ENCODE measurements at places on chromosomes 3 and 15. TPM values are rescaled to one million over a fixed set of nuclear protein-coding genes. Genes with fewer than 3 reads are reported as not detected.

Gene SPATA16
- not detected for total RNA-seq

Gene ECE2
- not detected for total RNA-seq

Gene SLC15A2
- 2.0 TPM for total RNA-seq

Gene MUSTN1
- total RNA-seq = 78.5 TPM

Gene COL8A1
- 105 TPM for total RNA-seq

Gene STAB1
- 498 TPM for total RNA-seq

Gene ELL3
- 2.2 TPM for total RNA-seq

Gene CPB1
- total RNA-seq = 3.6 TPM

Gene POLG
- total RNA-seq = 47.9 TPM

Gene HIGD2B
- total RNA-seq = not detected

Gene CASR
- total RNA-seq = not detected

Gene ELP6
- total RNA-seq = 15.1 TPM

Gene RBPMS2
- 5.3 TPM for total RNA-seq

Gene HCN4
- total RNA-seq = not detected

Gene PLXNA1
- 38.5 TPM for total RNA-seq

Gene ACOX2
- total RNA-seq = 20.6 TPM

Gene ITIH1
- total RNA-seq = 1.3 TPM

Gene CCR8
- not detected for total RNA-seq

Gene SLC12A1
- total RNA-seq = not detected

Gene CORO2B
- total RNA-seq = 11.7 TPM

Gene BMF
- total RNA-seq = 5.0 TPM

Gene FMN1
- total RNA-seq = 20.2 TPM

Gene THAP10
- 2.1 TPM for total RNA-seq

Gene SLC6A1
- 1.2 TPM for total RNA-seq

Gene CCR3
- total RNA-seq = not detected

Gene DRD3
- total RNA-seq = not detected

Gene SLC2A2
- total RNA-seq = not detected

Gene KBTBD13
- 0.57 TPM for total RNA-seq

Gene TMOD2
- total RNA-seq = 14.8 TPM

Gene COL6A5
- total RNA-seq = not detected

Gene SERINC4
- not detected for total RNA-seq

Gene BCHE
- 14.0 TPM for total RNA-seq

Gene TIMP4
- total RNA-seq = 19.2 TPM

Gene KCNMB3
- 3.1 TPM for total RNA-seq

Gene RAB7A
- total RNA-seq = 207 TPM

Gene MINDY2
- total RNA-seq = 23.3 TPM

Gene CLRN1
- not detected for total RNA-seq

Gene AMOTL2
- 56.5 TPM for total RNA-seq
